ENCODE measurements at places on chromosomes 7 and 10. TPM values are rescaled to one million over a fixed set of nuclear protein-coding genes. Genes with fewer than 3 reads are reported as not detected.

GRCh38 chr10:13690281-13690825, 103.6 kb downstream of the PRPF18 start:
- peak; percentile 95 for DNase-seq

Gene CREB5
- 7.5 TPM for polyA plus RNA-seq

Gene GJC3
- polyA plus RNA-seq, result 0.11 TPM

Gene HGF
- polyA plus RNA-seq, result not detected
